ENCODE measurements at places on chromosomes 4 and X. TPM values are rescaled to one million over a fixed set of nuclear protein-coding genes. Genes with fewer than 3 reads are reported as not detected.

Gene CYBB
- 0.03 TPM for total RNA-seq

Gene DOK7
- total RNA-seq = 0.39 TPM

Gene TMEM156
- total RNA-seq = 16.6 TPM

Gene LANCL3
- 0.02 TPM for total RNA-seq

Gene BEX1
- total RNA-seq = not detected

Gene LDOC1
- total RNA-seq = 98.1 TPM

Gene WAS
- 0.52 TPM for total RNA-seq

Gene GPR82
- not detected for total RNA-seq

Gene PRDM8
- total RNA-seq = 0.13 TPM

Gene USP17L29
- not detected for total RNA-seq

Measured in A549 treated with AZD2906 at 1 μM for 4 hours (cell line).